ENCODE measurements at places on chromosomes 6 and 20.

DNA sequence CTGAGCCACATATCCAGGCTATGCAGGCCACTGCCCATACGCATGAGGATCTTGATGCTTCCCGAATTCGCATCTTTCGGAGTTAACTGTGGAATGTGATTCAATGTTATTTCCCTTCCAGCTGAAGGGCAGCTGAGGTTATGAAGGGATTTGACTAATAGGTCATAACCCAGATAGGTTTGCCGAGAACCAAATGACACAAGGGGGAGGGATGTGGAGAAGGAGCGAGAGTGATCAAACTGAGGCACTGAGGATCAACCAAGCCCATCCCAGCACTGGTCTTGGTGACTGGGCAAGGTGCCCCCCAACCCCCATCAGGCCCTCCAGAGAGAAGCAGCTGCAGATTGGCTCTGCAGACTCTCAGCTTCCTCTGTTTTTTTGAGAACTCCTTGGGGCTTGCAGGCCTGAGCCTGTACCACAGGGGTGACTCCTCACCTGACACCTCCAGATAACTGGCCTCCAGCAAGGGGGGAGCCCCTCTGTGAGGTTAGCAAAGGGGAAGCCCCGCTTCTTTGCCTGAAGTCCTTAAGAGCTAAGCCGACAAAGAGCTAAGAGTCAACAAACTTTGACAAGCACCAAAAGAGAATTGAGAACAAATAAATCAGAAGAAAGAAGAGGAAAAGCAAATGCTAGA, 185.9 kb downstream of the PDE7B start:
- no peak for DNase-seq

DNA sequence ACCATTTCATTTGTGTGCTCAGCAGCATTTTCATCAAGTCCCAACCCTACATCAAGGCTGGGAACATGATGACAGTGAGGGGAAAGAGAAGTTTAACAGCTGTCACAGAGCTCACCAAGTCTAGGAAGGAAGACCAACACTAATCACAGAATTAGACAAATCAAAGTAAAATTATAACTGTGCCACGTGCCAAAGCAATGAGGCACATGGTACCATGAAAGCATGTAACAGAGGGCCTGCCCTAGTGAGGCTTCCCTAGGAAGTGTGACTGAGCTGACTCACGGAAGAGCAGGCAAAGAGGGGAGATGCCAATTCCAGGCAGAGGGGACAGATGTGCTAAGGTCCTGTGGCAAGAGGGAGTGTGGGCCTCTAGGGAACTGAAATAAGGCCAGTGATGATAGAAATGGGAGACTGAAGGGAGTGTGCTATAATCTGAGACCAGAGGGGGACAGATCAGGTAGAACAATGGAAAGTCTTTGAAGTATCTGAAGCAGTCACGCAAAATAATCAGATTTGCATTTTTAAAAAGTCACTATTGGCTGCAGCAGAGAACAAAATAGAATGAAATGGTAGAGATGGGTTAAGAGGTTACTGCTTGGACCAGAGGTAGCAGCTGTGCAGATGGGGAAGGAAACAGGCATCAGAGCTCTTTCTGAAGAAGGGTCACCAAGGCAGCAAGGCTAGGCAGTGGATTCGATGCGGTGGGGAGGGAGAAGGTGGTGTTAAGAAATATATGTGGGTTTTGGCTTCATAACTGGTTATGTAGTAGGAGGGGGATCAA, 86.8 kb downstream of the GPR6 start:
- DNase-seq, result no peak

- no peak for DNase-seq
Measured at GRCh38 chr6:128990360-128990759, 107.4 kb downstream of the LAMA2 start.

DNA sequence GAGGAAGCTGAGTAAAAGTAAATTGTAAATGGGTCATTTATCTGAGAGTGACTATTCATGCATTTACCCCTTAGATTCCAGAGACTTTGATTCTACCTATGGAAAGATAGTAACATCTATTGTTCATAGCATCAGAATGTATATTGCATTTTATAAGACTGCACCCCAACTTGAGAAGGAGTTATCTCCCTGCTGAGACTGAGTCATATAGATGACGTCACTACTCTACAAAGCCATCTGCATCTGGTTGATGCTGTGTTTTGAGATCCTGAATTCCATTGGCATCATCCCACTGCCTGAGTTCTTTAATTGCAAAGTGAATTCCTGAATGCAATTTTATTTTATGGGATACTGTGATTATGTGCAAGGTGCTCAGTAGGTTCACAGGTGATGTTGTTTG, 444.0 kb upstream of the SLC35B3 start:
- no peak for DNase-seq

- no peak for DNase-seq
Measured at GRCh38 chr20:4717816-4718570, 3.7 kb upstream of the PRND start.

DNA sequence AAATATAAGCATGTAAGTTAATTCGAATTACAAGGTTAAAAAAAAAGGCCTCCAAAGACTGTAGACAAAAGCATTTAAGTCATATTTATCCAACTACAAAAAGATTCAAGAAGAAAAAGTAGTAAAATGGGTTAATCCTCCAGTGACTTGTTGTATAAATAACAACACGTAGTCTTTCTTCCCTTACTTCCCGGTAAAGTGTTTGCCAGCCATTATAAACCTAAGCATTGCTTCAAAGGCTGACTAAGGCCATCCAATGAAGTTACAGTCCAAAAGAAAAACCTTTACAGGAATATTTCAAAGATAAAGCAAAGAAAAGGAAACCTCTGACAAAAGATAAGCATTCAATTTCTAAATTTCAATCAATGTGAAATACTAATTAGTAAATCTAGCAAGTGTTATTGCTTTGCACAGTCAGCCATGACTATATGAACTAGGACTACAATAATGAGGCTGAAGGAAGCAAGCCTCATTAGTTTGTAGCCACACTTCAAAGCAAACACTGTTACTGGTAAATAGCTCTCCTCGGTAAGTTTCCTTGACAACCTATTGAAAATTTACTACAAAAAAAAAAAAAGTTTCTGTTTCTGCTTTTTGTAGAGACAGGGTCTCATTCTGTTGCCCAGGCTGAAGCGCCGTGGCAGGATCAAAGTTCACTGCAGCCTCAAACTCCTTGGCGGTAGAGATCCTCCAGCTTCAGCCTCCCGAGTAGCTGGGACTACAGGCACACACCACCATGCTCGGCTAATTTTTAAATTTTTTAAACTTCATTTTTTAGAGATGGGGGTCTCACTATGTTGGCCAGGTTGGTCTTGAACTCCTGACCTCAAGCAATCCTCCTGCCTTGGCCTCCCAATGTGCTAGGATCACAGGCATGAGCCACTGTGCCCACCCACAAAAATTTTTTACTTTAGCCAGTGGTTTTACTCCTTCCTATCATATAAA, 46.0 kb downstream of the NUDT3 start:
- DNase-seq, result no peak

- DNase-seq, result no peak
Measured at GRCh38 chr6:134267917-134268361, 50.0 kb downstream of the SGK1 start.

GRCh38 chr6:78089531-78089930, 436.7 kb downstream of the MEI4 start:
- DNase-seq, result no peak

DNA sequence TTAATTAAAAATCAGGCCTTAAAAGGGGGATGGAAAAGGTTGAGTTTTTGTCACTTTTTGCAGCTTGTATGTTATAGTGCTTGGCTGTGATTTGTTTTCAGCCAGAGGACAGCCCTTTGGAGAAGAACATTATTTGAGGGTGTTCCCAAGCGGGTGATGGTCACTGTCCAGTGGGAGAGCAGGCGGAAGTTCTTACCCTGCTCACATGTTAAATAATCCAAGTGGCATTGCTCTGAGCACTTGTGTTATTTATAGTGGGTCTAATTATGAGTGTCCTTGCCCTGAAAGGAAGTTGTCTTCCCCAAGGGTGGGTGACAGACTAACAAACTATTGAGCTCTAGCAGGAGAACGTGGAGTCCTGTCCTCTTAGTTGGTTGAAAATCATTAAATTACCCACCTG, 49.5 kb downstream of the DOK5 start:
- no peak for DNase-seq

DNA sequence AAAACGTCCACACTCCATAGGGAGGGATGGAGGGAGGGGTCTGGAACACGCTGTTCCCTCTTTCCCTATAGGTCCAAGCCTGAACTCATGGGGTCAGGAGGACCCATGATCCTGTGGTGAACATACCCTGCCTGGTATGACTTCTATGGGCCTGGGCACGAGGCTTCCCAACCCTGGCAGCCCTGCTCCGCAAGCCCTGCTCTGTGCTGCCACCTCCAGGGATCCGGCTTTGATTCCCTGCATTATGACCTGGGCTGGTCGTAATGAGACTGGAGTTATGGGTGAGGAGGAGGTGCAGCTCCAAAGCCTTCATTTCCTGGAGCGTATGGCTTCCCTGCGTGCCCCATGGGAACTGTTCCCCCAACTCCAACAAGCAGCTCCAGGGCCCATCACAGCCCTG, 54.9 kb downstream of the CDH22 start:
- DNase-seq, result no peak

- DNase-seq, result no peak
Measured at GRCh38 chr6:6634735-6635075, 46.2 kb downstream of the LY86 start.

GRCh38 chr6:88813045-88813444, 150.4 kb downstream of the RNGTT start:
- DNase-seq, result no peak

GRCh38 chr6:54196905-54197304, 85.7 kb downstream of the MLIP start:
- no peak for DNase-seq

- no peak for DNase-seq
Measured at GRCh38 chr6:159836718-159837490, 36.8 kb downstream of the PNLDC1 start.

GRCh38 chr20:3092611-3093379, 8.3 kb upstream of the AVP start:
- no peak for DNase-seq

DNA sequence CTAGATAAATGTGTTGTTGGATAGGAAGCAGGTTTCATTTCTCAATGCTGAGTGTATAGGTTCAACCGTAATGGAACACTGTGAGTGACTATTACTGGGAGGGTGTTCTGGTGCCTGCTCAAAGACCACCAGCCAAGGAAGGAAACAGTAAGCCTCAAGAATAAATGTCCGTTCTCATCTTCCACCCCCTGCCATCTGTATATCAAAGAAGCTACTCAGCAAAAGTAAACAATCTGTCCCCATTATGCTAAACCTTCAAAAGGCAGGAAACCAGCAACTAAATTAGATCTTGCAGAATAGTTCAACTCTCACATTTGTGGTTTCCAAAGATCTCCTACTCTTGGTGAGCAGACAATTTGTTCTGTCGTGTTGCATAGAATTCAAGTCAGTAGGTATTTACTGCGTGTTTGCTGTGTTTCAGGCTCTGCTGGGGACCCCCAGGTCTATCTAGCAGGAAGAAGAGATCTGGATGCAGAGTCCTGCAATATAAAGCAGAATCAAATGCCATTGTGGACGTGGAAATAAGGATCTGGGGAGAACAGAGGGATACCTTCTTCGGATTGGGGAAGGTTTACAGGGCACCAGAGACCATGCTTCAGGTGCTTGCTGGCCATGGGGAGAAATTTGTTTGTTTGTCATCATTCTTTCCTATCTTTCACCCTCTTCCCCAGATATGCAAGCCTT, 87.3 kb downstream of the SCML4 start:
- DNase-seq, result no peak

Data from stimulated activated CD8-positive, alpha-beta memory T cell treated with anti-CD3 and anti-CD28 coated beads, Interleukin-4, amount 100 ng/mL, for 1 hour (primary cell).